ENCODE measurements at places on chromosomes 7 and 10.

- DNase-seq = no peak
Measured at GRCh38 chr10:49649936-49650723, 29.3 kb upstream of the C10orf53 start.

DNA sequence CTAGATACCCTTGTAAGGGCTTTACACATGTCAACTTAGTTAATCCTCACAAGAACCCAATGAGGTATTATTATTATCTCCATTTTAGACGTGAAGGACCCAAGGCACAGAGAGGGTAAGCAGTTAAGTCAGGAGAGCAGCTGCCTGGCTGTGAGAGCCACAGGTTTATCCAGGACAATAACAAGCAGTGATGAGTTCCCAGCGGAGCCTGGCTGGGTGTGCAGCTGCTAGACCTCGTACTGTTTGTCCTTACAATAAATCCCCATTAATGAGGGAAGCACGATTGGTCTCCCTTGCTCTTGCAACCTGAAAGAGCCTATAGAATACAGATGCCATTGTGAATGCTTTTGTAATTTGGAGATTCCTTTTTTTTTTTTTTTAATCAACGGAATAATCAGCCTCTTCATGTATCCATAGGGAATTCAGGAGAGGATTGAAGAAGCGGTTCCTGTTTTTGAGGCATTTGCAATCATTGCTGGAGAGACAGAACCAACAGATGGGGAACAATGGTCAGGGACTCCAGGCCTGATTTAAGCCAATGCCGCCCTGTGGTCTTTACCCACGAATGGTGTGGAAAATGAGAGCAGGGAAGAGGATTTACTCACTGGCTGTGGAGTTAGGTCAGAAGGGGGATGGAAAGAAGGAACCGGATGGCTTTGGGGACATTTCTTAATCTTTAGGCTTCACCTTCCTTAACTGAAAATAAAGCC, 12.3 kb upstream of the ASB4 start:
- DNase-seq = peak; percentile 14

GRCh38 chr7:134886353-134887057, 99.8 kb upstream of the AGBL3 start:
- DNase-seq = no peak

DNA sequence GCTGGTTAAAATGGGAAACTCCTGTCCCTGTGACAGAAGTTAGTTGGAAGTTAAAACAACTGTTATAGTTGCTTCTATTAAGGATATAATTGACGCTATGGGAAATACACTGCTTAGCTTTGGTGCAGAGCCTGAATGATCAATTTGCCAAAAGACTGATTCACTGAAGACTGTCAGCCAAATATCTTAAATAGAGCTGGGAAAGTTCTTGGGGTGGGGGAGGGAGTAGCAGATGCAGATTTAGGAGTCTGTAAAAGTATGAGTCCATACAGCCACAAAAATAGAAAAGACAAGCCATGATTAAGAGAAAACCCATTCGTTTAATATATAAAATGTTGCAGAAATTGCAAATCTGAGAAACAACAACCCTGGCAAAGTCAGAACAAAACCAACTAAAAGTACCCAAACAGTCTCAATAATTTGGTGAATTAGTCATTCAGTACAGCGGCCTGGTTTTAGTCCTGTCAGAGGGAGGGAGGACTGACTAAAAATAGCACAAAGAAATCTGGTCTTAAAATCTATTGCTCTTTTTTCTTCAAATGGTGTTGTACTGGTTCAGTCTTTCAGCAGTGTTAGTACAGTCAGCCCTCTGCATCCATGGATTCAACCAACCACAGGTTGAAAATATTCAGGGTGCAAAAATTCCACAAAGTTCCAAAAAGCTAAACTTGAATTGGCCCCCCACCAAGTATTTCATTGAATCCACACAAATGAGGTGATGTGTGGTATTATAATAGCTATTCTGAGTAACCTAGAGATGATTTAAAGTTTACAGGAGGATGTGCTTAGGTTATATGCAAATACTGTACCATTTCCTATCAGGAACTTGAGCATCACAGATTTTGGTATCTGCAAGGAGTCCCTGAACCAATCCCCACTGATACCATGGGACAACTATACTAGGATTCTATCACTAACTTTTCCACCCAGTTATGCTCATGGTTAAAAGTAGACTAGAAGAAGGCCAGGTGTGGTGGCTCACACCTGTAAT, 30.0 kb downstream of the STK17A start:
- DNase-seq = no peak

- peak; percentile 94 for DNase-seq
Measured at GRCh38 chr7:150378115-150378852, 846 bp upstream of the ZNF775 start.

DNA sequence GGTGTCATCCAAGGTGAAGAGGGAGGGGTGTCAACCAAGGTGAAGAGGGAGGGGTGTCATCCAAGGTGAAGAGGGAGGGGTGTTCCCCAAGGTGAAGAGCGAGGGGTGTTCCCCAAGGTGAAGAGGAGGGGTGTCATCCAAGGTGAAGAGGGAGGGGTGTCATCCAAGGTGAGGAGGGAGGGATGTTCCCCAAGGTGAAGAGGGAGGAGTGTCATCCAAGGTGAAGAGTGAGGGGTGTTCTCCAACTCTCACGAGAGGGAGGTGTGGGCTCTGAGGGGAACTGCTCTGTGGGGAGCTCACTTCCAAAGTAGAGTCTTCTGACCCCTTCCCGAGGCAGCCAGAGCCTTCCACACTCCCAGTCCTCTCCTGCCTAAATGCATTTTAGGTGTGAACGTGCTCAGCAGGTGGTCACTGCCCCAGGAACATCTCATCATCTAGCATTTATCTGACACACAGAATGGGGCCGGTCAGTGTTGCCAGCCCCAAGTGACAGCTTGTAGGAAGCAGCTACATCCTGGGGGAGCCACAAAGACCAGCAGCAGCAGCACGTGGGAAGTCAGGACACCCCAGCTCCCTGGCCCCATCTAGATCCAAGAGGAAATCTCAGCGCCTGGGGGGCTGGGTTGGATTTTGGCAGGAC, 323.8 kb downstream of the GLRX3 start:
- DNase-seq = no peak

DNA sequence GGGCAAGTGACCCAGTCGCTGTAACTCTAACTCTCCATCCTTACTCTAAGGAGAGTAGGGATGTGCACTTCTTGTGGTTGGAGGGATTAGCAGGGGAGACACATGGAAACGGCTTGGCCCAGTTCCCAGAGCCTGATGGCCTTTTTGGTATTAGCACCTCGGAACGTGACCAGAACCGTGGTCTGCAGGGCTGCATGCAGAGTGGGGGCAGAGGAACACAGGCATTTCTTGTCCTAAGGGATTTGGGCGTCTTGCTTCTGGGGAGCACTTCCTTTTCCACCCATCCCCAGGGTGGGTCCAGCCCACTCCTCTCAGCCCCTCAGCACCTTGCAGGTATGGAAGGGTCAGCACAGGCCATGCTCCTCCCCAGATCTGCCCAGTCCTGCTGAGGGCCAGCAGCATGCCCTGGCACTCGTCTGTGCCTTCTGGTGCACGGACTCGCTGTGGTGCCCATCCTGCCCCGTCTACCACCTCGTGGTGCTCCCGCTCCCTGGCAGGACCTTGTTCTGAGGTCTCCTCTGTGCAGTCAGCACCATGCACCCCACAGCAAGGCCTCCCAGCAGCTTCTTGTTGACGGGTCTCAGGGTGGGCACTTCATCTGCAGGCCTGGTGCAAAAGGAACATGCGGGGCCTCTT, 109.6 kb downstream of the ACTR3B start:
- DNase-seq = no peak

DNA sequence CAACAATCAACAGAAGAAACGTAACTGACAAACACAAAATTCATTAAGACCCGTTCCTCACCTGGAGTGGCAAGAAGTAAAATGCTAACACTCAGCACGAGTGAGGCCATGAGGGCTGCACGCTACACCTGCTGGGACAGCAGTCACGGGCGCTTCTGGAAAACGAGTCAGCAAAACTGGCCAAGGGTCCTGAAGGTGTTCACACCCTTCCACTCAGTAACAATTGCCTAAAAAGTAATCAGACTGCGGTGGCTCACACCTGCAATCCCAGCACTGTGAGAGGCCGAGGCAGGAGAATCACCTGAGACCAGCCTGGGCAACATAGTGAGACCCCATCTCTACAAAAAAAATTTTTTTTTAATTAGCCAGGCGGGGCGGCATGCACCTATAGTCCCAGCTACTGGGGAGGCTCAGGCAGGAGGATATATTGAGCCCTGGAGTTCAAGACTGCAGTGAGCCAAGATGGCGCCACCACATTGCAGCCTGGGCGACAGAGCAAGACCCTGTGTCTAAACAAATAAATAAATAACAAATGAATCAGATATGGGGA, 199.1 kb downstream of the MAD1L1 start:
- no peak for DNase-seq

DNA sequence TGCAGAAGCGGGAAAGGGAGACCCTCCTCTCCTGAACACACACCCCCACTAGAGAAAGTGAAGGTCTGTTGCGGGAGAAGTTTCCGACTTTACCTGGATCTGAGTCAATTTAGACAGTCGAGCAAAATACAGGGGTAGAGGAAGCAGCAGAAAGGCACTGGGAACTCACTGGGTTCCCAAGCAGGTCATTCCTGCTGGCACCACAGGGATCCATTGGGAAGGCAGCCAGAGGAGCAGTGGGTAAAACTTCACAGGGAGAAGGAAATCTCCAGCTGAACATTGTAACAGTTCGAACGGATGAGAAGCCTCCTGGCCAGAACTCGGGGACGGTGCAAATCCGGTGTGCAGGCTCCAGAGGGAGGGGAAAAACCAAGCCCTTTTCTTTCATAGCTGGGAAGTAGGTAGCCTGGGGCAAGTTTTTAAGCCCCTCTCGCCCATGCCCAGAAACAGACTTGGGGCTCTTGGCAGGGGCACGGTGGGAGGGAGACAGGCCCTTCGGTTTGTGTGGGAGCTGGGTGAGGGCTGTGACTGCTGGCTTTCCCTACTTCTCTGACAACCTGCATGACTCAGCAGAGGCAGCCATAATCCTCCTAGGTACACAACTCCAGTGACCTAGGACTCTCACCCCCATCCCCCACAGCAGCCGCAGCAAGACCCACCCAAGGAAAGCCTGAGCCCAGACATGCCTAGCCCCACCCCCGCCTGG, 51.9 kb downstream of the DDC start:
- DNase-seq = no peak

GRCh38 chr10:34434119-34434594, 380.9 kb downstream of the PARD3 start:
- no peak for DNase-seq

- no peak for DNase-seq
Measured at GRCh38 chr7:80243425-80243824, 108.8 kb downstream of the GNAI1 start.

GRCh38 chr7:152145853-152146466, 120.5 kb downstream of the GALNT11 start:
- peak; percentile 6 for DNase-seq

GRCh38 chr7:41695661-41696322, 7.1 kb downstream of the INHBA start:
- no peak for DNase-seq

DNA sequence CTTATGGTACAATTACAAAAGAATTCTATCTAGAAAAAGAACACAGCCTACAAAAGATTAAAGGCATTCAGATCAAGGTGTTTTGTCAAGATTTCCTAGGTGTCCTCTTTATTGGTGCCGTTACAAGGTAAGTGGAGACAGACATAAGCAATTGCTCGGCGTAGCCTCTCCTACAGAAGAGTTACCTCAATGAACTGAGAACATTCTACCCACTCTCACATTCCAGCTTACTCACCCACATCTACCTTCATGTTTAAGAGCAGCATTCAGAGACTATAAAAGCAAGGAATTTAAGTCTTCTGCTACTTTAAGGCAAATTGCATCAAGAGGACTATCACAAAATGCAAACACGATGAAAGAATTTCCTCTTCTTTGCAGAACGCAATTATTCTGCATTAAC, 29.5 kb downstream of the MPP7 start:
- DNase-seq = no peak

DNA sequence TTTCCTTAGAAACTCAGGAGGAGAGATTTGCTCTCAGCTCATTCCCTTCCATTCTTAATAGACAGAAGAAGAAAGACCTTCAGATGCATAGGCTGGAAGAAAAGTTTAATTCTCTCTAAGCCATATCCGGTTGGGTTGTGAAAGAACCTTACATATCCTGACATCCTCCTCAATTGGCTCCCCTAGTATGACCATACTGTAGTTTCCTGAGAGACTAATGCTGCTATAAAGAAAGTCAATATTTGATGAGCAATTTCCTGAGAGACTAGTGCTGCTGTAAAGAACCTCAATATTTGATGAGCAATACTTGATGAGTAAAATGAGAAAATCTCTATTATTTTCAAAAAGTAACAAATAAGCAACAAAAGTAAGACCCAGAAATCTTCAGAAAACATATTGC, 888.5 kb upstream of the SORCS1 start:
- DNase-seq = no peak

DNA sequence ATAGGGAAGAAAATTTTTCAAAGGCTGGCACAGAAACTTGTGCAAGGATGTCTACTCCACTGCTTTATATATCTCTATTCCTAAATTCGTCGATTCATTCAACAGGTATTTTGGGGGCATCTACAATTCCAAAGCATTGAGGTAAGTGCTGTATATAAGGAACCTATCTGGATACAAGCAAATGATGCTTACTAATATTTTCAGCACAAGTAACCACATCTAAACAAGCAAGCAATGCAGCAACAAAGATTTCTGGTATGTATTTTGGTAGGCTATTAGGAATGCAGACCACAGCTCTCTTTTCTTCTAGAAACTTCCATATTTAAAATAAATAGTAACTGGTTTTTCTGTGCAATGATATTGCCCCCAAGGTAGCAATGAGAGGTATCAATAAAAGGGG, 183.9 kb downstream of the SGMS1 start:
- DNase-seq = no peak

DNA sequence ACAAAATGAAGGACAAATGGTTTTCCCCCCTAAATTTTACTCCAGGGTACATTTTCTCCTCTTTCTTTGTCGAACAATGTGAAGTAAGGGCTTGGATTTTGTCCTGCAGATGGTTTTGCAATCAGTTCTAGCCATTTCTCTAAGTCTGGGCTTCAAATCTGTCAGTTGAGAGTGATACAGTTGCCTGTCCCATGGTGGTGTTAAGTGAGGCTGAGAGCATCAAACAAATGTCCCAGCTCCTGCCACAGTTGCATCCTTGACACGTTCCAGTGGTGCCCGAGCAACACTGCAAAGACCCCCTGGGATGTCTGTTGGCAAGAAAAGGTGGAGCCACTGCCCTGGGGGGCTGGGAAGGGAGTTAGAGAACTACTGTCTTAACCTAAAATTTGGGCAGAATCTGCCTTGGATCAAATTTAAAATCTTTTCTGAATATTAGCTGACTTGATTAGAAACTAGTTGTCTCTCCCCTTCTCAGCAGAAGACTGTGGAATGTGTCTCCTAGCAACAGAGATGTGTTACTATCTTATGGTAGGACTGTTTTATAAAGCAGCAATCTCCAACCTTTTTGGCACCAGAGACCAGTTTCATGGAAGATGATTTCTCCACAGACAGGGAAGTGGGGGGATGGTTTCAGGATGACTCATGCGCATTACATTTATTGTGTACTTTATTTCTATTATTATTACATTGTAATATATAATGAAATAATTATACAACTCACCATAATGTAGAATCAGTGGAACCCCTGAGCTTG, 102.0 kb upstream of the STEAP1B start:
- DNase-seq = no peak

- no peak for DNase-seq
Measured at GRCh38 chr10:132355297-132355696, 23.3 kb downstream of the LRRC27 start.

Data from NCI-H526 treated with DMSO at 0.1 percent for 48 hours (cell line).